Right forelimb (tissue), 1 donor: ENCODE measurements at places on chromosomes 4 and X.

- DNase-seq = no peak
Measured at GRCh38 chrX:16832301-16832700, 37.9 kb downstream of the RBBP7 start.

- no peak for DNase-seq
Measured at GRCh38 chrX:150879855-150880807, 18.3 kb downstream of the CD99L2 start.

DNA sequence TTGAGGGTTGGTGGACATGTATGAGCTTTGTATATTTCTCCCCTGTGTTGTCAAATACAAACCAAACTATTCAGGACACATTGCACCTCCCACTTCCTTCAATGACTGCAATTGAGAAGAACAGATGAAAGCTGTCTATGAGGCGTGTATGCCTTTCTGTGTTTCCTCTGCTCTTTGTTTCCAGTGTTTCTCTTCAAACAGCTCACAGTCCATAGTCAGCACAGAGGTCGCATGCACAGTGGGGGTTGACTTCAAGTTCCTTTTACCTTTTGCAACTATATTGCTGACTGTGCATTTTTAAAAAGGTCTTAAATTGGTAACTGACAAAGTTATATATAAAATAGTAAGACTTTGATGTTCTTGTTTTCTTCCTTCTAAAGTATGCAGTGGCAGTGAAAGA, 957.8 kb downstream of the C4orf33 start:
- no peak for DNase-seq

- DNase-seq = no peak
Measured at GRCh38 chrX:107678957-107679740, 50.8 kb downstream of the PRPS1 start.

GRCh38 chr4:139985401-139985800, 168.6 kb downstream of the MAML3 start:
- DNase-seq = no peak

- no peak for DNase-seq
Measured at GRCh38 chr4:7487998-7488671, 53.4 kb upstream of the PSAPL1 start.

- no peak for DNase-seq
Measured at GRCh38 chr4:153623491-153623890, 60.6 kb upstream of the TLR2 start.

GRCh38 chr4:26377328-26378311, 56.8 kb downstream of the RBPJ start:
- no peak for DNase-seq

GRCh38 chrX:42524379-42524778, 253.6 kb downstream of the PPP1R2C start:
- DNase-seq = no peak

DNA sequence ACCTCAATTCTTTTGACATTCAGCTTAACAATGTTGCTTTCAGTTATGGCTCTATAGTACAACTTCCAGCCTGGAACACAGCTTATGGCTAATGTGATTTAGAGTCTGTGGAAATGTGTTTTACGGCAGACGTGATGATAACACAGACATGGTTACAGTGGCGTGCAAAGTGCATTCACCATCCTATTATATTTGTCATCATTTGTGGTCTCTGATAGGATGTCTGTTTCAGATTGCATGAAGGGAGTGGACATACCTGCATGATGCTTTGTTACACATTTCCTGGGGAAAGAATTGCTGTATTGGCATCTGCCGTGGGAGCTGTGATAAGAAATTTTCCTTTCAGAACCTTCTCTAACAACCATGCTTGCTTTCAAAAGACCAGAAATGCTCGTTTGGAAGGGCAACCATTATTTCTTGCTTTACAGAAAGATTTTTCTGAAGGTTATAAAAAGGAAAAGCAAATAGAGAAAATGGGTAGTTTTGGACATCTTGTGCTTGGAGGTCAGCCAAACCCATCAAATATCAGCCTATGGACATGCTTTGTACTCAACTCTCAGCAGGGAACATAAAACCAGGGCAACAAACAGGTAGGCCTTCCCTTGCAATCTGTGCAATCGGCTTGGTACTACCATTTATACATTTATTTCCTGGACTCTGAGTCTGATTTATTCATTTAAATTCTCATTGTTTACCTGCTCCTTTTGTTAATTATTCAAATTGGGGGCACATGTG, 273.9 kb downstream of the TLL1 start:
- no peak for DNase-seq
